CD4-positive, alpha-beta T cell treated with Interleukin-6 for 4 hours (primary cell): ENCODE measurements at places on chromosomes 16 and 17.

DNA sequence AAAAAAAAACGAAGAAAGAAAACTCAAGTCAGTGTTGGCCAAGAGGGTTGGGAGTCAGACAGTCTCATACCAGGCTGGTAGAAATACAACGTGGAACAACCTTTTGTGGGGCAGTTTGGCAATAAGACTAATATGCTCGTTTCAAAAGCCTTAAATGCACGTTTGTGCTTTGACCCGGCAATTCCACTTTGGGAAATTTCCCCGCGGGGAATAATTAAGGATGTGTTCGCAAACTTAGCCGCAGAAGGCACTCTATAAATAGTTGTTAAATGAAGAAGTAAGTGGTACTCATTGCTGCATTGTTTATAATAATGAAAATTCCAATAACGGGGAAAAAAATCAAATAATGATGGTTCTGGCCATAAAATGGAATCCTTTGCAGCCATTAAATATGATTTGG lies 664.8 kb upstream of the EEF2KMT start:
- DNase-seq, result no peak

- no peak for DNase-seq
These were observed 225.3 kb downstream of the WWOX start for GRCh38 chr16:78324649-78325285.

- DNase-seq, result peak; percentile 15
These were observed 99.2 kb downstream of the ZNF778 start for GRCh38 chr16:89316701-89317100.

- DNase-seq, result no peak
These were observed 6.2 kb downstream of the SHBG start for GRCh38 chr17:7636163-7636562.

- DNase-seq, result peak; percentile 51
These were observed 102.5 kb downstream of the MRM1 start for GRCh38 chr17:36703860-36704266.

DNA sequence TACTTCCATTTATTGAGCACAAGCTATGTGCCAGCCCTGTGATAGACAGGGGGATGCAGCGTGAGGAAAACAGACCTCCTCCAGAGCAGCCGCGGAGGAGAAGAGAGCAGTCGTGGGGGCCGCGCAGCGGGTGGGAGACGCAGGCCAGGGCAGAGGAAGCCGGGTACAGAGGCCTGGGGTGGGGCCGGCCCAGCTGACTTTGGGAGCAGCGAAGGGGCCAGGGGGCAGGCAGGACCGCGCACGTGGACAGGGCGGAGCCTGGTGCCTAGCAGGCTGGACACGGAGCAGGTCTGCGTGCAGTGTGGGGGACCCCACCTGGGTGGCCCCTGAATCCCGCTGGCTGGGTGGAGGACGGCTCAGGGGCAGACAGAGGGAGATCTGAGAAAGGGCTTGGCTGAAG lies 46.2 kb downstream of the ZFPM1 start:
- no peak for DNase-seq
